ENCODE measurements at places on chromosomes 7 and 10.

GRCh38 chr7:137221467-137221866 is 122.1 kb downstream of the PTN start:
- no peak for DNase-seq

GRCh38 chr10:94038024-94038423 is 44.3 kb downstream of the PLCE1 start:
- no peak for DNase-seq

GRCh38 chr7:130362251-130362816 is 17.7 kb downstream of the CPA5 start:
- DNase-seq: no peak

DNA sequence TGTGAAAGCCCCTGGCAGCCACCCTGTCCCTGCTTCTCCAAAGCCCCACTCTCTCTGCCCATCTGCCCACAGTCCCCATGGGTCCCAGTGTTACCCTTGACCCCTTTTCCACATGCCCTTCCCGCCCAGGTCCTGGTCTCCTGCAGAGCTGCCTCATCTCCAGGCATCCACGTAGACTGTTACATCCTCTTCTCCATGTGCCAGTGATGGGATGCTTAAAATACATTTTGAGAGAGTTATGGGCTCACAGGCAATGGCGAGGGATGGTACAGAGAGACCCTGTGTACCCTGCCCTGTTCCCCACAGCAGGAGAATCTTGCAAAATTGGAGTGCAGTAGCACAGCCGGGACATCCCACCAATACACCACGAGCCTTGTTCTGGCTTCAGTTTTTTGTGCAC is 56.8 kb downstream of the GLRX3 start:
- no peak for DNase-seq

GRCh38 chr10:128274938-128275337 is 148.7 kb upstream of the MKI67 start:
- no peak for DNase-seq

DNA sequence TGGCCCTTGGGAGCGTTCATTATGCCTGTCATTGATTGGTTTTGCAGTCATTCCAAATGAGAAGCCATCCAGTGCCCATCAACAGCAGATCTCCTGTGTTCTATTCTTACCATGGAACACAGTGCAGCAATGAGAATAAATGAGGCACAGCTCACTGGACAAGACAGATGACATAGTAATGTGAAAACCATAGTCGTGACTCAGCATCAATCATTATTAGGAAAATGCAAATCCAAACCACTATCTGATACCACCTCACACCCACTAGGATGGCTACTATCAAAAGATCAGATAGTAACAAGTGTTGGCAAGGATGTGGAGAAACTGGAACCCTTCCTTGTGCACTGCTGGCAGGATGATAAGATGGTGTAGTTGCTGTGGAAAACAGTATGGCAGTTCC is 144.7 kb downstream of the ARHGAP22 start:
- no peak for DNase-seq

- no peak for DNase-seq
Observed at GRCh38 chr7:102393467-102393866, 2.7 kb upstream of the PRKRIP1 start.

DNA sequence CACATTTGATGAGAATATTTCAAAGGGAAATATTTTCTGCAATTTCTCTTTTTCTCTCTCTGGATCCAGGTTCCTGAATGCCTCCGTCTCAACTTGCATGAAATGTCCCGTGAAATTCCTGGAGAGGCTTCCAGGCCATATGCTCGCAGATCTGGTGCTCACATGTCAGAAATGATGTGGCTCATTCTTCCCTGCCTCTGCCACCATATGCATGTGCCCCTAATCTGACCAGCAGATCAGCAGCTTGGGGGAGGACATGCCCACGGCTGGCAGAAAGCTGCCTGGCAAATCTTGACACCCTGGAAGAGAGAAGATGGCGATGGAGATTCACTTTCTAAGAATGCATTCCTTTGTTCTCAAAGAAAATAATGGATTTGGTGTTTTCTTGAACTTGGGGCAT is 490.7 kb downstream of the RPS24 start:
- no peak for DNase-seq

- no peak for DNase-seq
Observed at GRCh38 chr10:77959384-77959783, 32.8 kb upstream of the DLG5 start.

DNA sequence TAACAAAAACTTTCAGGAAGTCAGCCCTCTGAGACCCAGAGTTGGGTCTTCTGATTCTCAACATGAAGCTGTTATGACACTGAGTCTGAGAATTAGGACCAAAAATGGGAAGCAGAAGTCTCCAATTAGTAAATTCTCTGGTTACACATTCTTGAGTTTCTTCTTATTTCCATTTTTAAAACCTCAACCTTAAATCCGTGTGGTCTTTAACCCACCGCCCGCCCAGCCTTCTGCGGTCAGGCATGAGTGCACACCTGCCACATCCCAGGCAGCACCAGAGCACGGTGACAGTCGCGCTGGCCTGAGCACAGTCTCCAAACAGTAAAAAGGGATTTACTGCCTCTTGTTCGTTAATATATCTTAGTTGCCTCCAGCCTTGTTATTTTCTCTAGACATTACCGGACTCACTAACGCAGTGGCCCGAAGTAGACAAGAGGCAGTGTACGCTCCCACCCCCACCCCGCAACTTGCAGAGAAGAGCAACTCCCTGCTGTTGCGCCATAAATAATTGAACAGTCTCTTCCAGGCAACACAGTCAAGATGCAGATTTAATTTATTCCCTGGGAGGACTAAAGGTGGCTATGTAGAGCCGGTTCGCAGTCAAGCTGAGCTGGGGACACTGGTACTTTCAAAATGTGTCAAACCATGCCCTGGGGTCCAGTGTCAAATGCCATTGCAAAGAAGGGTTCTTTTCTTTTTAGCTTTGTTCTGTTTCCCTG is 147.0 kb upstream of the CELF2 start:
- DNase-seq: no peak

- no peak for DNase-seq
Observed at GRCh38 chr7:131527456-131527855, 29.0 kb downstream of the PODXL start.

DNA sequence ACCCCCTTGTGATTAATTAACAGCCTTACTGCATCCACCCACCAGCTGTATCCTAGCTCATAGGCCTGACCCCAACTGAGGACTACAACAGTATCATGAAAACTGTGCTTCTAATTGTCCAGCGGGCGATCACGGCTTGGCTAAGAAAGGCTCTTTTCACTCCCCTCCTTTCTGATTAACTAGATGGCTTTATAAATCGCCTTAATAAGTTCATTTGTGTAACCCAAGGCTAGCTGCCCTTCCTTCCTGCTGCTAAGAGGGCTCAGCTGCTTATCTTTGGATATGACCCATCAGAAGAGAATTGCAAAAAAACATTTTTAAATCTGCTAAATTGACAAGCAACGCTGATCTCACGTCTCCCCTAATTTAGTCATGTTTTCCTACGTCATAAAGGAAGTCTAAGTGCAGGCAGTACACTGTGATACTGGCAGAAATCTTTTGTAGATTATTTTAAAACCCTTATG is 163.0 kb upstream of the LAMB4 start:
- no peak for DNase-seq

GRCh38 chr10:31030260-31030659 is 1.4 kb downstream of the ZNF438 start:
- DNase-seq: no peak

DNA sequence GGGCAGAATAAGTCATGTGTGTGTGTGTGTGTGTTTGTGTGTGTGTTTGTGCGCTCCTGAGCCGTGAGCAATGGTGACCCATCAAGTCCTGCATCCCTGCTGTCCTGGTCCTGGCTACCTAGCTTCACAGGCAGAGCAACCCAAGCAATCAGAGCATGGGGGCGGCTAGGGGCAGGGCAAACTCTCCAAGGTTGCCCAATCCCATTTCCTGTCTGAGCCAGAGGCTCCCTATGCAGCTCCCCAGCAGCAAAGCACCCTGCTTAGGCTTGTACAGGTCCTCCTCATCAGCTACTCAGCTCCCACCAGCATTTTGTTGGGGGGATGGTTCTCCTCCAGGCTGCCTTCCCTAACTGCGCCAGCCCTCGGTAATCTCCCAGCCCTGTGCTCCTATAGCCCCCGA is 31.1 kb upstream of the CRHR2 start:
- no peak for DNase-seq

DNA sequence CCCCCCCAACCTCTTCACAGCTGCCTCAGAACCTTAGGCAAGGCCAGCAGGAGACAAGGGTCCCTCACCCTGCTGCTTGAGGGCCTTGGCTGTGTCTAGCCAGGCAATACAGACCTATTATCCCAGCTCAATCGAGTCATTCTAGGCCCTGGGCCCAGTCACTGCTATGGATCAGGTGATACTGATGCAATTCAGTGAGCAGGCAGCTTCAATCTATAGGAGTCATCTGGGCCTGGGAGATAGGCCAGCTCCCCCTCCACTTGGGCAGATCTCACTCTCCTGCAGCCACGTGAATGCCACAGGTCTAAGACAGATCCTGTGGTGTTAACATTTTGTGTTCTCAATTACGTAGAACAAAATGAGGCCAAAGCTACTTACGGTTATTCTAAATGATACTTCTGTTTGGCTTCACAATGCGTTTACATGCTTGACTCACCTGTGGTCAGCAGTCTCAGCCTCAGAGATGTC is 68.0 kb upstream of the LRRC4 start:
- no peak for DNase-seq

DNA sequence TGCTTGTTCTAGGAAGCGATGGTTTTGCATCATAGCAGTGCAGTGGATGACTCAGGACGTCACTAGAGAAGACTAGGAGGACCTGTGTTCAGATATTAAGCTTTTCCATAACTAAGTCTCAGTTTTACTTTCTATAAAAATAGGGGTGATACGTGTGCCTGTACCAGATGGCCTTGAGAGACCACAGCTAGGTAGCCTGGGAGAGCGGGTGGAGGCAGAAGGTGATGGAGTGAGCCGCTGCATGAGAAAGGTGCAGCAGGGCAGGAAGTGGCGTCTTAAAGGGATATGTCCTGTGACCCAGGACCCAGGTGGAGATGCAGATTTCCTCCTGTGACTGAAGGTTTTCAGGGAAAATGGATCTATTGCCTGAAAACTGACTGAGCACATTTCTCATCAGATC is 304.9 kb downstream of the CDC14C start:
- DNase-seq: no peak

DNA sequence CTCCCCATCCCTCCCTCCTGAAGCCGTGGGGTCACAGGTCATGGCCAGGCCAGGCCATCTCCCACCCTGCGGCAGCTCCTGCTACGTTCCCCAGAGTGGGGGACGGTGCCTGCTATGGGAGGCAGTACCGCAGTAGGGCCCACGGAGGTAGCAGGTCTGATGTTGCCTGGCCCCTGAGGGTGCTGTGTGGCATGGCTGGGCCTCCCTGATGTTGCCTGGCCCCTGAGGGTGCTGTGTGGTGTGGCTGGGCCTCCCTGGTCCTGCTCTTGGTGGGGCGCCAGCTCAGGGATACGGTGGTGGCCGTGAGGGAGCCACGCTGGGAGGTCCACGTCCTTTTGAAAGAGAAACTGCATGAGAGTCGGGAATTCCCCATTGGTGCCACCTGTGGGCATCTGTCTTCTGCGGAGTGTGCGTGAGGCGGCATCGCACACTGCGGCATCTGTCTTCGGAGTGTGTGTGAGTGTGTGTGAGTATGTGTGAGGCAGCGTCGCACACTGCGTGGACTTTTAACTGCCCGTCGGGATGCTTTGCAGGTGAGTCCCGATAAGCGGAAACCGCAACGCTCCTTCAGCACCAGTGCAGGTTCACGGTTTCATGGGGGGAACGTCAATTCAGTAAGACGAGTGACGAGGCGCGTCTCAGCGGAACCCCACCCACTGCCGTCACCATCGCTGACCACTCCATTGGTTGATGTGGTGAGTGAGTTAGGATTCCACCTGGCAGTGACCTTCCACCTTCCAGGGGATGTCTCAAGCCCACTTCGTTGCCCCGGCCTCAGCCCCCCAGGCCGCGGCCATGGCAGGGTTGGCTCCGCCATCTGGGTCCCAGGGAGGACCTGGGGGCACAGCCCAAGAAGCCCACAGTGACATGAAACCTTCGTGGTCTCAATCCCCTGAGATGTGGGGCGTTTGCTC is 51.2 kb upstream of the CFAP46 start:
- no peak for DNase-seq

DNA sequence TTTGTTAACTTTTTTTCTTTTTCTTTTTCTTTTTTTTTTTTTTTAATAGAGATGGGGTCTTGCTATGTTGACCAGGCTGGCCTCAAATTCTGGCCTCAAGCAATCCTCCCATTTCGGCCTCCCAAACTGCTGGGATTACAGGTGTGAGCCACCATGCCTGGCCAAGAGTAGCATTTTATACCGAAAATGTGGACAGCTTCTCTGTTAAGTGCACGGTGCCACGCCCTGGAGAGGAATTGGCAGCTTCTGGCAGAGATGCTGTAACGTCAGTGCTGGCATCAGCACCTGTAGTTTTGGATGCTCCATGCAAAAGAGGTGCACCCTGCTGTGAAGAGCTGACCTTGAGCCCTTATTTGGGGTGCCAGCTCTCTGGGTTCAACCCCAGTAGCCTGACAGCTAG is 18.2 kb downstream of the IL15RA start:
- DNase-seq: no peak

All from NCI-H774 (cell line).